ENCODE measurements at places on chromosomes 16 and 17.

DNA sequence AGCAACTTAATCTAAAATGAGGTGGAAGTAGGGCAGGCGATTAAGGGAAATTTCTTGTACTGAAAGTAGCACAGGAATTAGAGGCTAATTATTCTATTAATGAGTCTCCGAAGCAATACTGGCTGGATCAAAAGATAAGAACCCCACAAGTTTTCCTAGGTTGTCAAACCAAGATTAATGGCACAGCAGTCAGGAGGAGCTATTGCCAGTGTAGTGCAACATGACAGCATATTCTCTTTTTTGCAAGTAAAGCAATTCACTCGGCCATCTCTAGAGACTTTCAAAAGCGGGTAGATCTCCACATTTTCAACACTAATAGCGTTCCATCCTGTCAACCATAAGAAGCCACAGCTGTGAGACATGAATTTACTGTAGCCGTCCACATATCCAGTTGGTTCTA, 81.2 kb downstream of the CYB561 start:
- no peak for DNase-seq

DNA sequence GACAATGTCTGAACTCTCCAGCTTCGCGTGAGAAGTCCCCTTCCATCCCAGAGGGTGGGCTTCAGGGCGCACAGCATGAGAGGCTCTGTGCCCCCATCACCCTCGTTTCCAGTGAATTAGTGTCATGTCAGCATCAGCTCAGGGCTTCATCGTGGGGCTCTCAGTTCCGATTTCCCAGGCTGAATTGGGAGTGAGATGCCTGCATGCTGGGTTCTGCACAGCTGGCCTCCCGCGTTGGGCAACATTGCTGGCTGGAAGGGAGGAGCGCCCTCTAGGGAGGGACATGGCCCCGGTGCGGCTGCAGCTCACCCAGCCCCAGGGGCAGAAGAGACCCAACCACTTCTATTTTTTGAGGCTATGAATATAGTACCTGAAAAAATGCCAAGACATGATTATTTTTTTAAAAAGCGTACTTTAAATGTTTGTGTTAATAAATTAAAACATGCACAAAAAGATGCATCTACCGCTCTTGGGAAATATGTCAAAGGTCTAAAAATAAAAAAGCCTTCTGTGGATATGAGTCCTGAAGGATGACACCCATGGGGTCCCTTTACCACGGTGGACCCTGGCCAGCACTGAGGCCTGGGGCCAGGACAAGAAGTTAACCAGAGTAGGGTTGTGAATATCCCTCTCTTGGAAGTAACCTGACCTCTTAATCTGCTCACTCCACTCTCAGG, 10.5 kb upstream of the ITGAD start:
- peak; percentile 86 for DNase-seq

GRCh38 chr17:51398687-51399086, 138.3 kb downstream of the UTP18 start:
- DNase-seq = no peak

DNA sequence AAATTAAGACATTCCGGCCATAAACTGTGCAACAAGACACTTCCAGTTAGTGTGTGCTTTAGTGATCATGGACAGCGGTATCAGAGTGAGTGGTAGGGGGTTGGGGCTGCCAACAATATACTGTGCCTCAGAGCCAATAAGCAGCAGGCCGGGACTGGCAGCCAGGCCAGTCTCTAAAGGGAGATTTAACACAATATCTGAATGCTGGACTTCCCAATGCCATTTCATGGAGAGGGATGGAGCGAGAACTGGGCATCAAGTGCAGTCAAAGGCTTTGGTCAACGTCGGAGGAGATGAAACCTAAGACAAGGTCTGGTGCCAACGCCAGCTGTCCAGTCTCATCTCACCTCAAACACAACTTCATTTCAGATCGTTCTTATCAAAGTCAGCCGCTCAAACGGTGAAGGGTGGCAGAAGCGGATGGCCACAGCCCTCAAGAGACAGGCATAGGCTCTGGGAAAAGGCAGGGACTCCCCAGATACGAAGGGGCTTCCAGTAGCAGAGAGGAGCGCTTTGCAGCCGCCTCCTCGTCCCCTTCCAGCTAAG, 935 bp downstream of the USP32 start:
- DNase-seq = peak; percentile 44

GRCh38 chr16:81590714-81591544, 146.3 kb downstream of the CMIP start:
- no peak for DNase-seq

DNA sequence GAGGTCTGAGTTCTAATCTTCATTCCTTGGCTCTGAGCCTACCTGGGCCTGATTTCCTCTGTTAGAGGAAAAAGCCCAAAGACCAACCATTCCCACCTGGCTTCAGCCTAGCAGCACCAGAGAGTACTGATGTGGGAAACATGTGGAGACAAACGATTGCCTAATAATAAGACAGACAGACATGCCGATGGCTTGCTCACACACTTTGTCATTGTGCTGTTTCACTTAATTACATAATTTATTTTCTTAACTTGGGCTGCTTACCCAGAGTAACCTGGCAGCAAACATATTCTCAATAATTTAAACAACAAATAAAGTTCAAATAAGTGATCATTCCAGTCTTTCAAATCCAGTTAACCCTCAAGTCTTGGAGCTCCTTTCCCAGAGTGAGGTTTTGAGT, 83.4 kb downstream of the MAF start:
- DNase-seq = no peak
